ENCODE measurements at places on chromosomes 7 and 10.

- DNase-seq, result no peak
These were observed 93.2 kb downstream of the SORCS1 start for GRCh38 chr10:107071301-107071700.

GRCh38 chr7:101507791-101508252, 121.3 kb downstream of the MYL10 start:
- peak; percentile 47 for DNase-seq

- no peak for DNase-seq
These were observed 221.6 kb downstream of the STK31 start for GRCh38 chr7:23931633-23932032.

DNA sequence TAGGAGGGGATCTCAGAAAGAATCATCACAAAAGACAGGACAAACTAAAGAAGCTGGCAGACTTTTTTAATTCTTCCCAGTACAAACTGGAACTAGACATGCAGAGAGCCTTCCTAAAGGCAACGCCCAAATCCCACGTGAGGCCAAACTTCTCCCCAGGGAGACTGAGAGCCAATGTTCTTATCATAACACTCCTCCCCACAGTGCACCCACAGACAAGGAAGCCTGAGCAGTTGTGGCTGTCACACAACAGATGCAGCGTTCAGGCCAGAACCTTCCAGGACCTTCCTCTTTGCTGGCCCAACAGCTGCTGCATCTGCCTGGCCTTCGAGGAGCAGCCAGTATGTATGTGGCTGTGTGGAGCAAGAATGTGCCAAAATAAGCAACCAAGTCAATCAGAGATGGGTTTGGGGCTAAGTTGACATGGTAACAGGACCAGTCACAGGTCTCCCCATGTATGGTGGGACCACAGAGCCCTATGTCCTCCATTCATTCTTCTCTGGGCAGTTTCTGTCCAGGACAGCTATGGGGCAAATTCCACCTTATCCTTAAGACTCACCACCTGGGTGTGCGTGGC, 34.9 kb downstream of the SRPK2 start:
- DNase-seq, result no peak

- DNase-seq, result peak; percentile 64
These were observed 17.6 kb upstream of the IMPDH1 start for GRCh38 chr7:128427289-128427891.

- DNase-seq, result no peak
These were observed 638.5 kb downstream of the CCSER2 start for GRCh38 chr10:84966708-84967441.

DNA sequence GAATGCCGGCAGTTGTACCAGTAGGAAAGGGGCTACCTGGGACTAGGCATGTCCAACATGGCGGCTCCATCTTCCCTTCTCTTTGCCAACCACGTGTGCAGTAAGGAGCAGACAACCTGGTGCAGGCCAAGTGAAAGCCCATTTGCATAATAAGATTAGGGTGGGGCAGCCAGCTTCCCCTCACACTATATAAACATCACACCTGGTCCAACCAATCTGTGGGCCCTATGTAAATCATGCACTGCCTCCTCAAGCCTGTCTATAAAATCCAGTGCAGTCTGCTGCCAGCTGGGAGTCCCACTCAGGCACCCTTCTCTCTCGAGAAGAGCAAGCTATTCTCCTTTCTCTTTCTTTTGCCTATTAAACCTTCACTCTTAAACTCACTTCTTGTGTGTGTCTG, 429.3 kb downstream of the CALN1 start:
- no peak for DNase-seq

DNA sequence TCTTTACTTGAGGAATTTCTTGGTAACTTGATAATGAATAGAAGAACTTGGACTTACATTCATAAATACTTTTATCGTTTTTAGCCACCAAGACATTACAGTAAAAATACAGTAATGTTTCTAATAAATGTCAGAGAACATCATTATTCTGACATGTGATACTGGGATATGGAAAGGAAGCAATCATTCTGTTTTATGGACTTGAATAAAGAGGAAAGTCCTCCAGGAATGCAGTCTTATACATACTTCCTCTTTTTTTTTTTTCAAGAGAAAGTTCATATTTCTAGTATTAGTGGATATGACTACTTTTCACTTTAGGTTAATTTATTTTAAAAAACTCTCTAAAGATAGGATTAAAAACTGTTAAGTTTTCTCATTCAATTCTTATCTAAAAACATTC, 220.0 kb upstream of the SEMA3C start:
- DNase-seq, result no peak

Data from Panc1 (cell line).